GDM1 (cell line): ENCODE measurements at places on chromosomes 1 and 21.

- no peak for DNase-seq
Observed at GRCh38 chr1:145747398-145748247, 28.3 kb downstream of the CD160 start.

GRCh38 chr1:33004613-33005012 is 32.1 kb downstream of the AK2 start:
- no peak for DNase-seq

DNA sequence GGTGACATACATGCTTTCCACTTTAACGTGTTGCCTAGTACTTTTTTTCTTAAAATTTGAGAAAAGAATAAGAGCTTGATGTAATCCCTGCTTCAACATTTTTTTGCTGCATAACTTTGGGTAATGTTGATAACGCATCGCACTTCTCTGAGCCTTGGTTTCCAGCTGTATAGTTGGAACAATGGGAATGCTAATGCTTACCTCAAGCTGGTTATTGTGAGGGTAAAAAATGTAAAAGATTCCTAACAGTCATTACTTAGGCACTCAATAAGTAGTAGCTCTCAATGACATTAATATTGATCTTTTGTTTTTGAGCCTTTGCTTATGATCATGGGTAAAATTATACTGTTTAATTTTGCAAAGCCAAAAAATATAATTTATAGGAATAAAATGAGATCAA is 683.3 kb upstream of the CXADR start:
- no peak for DNase-seq

DNA sequence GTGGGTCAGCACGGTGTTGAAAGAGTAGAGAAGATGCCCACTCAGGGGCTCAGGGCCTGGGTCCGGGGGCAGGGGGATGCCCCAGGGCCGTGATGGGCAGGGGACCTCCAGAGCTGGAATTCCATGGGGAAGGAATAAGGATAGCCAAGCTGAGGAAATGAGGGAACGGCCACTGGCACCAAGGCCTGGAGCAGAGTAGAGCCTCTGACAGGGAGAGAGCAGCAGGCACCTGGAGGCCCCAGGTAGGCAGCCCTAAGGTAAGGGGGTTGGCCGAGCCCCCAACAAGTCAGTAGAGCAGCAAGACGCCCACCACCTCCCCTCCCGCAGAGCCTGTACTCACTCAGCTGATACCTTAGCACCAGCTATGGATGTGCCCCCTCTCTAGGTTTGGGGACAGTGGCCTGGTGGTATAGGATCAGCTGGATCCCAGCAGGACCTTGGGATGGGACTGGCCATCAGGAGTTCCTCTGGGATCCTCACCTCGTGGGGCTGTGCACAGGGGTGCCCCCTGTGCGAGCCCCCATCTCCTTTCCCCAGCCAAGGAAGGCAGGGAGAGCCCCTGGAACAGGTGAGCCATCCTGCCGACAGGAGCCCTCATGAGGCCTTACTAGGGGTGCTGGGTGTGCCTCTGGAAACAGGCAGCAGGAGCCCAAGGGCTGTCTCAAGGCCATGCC is 21.0 kb upstream of the ARF1 start:
- DNase-seq, result no peak

DNA sequence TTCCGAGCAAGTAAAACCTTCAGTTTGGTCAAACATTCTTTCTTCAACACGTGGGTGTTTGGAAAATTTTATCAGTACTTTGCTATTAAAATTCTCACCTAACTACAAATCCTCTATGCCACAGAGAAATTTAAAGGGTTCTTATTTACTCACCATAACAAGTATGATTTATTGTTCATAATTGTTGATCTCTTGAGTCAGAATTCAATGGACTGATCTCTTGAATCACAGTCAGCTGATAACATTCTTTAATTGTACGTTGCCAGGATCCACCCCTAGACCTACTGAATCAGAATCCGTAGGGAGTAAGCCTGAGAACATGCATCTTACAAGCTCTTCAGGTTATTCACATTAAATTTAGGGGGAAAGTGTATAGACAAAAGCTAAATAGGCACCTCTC is 51.2 kb downstream of the DIPK1A start:
- no peak for DNase-seq

- no peak for DNase-seq
Observed at GRCh38 chr1:84282780-84283333, 18.7 kb upstream of the SAMD13 start.

- no peak for DNase-seq
Observed at GRCh38 chr1:183155939-183156338, 30.1 kb upstream of the LAMC2 start.

DNA sequence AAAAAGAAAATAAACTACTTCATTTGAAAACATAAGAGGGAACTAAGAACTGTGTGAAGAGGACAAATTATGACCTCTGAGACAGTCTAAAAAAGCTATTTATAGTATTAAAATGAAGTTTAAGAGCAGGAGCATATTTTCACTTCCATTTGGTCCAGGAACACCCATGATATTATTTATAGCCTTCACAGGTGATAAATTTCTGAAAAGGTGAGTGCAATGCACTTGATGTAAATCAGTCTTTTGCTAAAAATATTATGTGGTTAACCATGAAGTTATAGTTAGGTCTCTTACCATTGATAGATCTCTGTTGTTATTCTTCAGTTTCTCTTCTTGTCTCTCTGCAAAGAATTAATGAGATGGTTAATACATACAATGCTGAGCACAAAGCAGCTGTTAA is 14.7 kb downstream of the TMCO1 start:
- DNase-seq, result no peak
